ENCODE measurements at places on chromosomes 7 and 10.

- DNase-seq = peak; percentile 60
These were observed 69.0 kb upstream of the PDCD4 start for GRCh38 chr10:110802551-110803238.

DNA sequence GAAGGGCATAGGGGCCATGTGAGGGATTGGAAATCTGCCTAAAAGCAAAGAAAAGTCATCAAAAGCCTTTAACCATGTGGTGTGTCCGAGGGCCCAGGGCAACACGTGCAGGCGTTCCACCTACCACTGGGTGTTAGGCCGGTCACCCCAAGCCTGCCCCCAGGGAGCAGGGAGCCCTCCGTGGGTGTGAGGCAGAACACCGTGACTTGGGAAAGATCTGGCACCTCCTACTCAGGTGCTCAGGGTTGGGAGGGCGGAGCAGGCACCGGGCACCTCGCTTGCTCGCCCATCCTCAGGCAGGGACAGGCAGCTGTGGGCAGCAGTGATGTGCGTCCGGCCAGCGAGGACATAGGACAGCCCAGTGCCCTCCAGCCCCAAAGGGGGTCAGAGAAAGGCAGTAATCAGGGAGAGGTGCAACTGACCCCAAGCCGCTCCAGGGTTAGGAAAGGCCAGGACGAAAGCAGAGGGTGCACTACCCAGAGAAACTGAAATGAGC, 80.7 kb upstream of the CHST15 start:
- DNase-seq = no peak

DNA sequence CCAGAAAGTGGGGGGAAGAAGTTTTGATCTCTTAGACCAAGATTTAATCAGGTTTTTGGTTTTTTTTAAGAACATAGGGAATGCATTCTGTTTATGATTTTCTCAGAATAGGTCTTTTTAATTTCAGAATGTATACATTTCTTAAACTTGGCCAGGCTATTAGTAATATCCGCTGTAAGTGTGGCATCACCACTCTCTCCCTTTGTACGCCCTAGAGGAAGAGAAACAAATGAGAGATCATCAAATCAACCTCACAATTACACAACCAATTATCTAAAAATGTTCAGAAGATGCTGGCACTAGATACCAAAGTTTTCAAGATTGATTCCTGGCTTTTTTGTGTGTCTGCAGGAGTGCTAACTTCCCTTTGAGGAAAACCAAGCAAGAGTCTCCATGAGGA, 70.0 kb downstream of the KLF6 start:
- no peak for DNase-seq

DNA sequence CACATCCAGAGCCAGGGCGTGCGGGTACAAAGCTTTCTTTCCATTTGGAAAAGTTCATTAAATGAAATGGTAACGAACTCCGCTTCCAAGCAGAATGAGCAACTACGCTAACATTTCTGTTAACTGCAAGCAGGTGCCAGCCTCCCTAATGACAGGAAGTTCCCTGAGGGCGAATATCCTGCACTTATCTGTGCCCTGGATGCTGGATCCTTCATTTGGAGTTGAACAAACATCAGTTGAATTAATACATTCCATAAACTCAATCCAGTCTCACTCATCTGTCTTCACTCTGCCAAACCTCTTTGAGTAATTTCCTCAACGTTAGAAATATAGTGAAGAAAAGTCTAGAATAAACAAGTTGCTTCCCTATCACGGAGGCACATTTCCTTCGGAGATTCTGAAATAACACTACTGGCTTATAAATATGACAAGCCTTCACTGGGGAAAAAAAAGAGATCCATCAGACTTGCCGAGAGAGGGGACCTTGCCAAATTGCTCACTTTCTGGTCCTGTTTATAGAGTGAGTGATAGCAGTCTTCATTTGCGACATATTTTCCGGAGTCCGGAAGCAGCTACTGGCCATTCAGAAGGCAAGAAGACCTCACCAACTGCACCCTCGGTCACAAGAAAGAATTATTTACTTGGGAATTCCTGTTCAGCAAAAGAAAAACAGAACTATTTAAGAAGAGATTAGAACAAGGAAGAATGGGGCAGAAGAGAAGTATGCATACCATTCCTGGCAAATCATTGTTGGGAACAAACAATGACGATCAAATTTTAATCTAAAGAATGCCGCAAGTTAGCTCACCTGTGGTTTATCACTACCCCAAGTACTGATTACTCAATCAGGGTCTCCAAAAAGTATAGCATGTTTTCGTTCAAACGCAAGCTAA, 196.4 kb downstream of the FAM107B start:
- DNase-seq = no peak

GRCh38 chr10:61000769-61001730, 57.1 kb upstream of the RHOBTB1 start:
- peak; percentile 22 for DNase-seq

GRCh38 chr7:66905278-66905677, 15.7 kb upstream of the TMEM248 start:
- no peak for DNase-seq

DNA sequence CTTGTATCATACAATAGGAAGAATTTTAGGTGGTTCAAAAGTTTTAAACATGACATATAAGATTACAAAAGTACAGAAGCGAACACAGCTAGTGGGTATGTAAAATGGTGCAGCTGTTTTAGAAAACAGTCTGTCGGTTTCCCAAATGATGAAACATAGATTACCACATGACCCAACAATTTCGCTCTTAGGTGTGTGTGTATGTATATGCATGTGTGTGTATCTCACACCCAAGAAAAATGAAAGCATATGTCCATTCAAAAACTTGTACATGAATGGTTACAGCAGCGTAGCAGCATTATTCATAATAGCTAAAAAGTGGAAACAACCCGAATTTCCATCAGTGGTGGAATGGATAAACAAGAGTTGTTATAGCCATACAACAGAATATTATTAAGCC, 23.5 kb downstream of the AFAP1L2 start:
- no peak for DNase-seq

DNA sequence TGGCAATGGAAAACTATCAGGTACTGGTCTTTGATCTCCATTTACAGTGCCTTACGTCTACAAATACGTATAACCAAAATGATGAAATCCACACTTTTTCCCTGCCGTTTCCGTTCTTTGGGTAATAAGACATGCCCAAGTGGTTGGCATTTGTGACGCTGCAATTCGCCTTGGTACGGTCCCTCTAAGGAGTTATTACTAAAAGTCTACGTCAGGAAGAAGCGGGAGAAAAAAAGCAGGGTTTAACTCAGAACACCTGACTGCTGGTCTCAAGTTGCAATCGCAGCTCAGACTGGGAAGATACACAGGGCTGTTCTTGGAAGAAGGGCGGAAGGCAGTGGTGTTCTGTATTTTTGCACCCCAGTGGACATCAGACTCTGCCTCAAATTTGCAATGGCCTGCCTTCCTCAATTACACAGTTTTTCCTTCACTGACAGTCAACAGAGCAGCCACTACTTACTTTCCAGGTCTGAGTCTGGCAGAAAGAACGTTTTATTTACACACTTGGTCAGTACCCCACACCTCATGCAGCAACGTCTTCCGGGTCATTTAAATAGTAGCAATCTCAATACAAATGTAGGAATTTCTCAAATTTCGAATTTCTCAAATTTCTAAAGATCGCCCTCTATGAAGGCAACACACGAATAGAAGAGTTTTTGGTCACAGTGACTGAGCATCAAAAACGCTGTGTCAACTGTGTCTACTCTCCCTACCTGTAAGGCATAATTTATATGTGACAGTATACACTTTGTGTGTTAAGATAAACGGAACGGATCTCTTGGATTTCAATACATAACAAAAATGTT, 2.1 kb downstream of the BAIAP2L1 start:
- no peak for DNase-seq

DNA sequence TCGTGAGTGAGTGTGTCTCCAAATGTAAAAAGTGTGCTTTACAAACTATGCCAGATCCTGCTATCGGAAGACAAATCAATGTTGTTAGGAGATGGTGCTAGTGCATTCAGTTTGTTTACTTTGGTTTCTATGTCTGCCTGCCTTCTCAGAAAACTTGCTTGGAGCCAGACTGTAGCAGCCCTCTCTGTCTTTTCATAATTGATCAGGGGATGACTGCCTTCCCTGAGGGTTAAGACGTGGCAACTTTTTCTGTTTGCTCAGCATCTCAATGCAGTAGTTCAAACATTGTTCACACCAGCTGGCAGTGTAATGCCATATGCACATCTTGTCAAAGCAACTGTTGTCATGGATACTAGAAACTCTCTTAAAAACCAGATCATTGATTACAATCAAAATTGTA, 118.5 kb downstream of the FOXP2 start:
- DNase-seq = no peak

DNA sequence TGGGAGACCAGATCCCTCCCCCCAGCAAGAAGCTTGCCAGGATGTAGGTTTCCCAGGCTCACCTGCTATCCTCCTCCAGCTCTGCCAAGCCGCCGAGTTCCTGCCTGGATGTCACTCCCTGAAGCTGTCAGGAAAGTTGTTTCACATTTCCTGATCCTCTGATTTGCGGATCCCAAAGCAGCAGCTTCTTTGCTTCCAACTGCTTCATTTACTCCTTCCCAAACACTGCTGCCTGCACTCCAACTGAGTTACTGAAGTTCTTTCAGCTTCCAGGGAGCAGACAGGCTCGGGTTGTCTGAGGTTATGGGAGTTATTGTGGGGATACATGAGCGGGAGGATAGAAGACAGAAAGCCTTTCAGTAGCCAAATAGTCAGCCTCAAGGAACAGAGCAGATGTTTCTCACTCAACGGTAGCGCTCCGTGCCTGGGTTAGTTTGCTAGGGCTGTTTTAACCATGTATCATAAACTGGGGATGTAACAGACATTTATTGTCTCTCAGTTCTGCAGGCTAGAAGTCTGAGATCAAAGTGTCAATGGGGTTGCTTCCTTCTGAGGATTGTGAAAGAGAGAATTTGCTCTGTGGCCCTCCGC, 516.0 kb downstream of the REEP3 start:
- DNase-seq = no peak

DNA sequence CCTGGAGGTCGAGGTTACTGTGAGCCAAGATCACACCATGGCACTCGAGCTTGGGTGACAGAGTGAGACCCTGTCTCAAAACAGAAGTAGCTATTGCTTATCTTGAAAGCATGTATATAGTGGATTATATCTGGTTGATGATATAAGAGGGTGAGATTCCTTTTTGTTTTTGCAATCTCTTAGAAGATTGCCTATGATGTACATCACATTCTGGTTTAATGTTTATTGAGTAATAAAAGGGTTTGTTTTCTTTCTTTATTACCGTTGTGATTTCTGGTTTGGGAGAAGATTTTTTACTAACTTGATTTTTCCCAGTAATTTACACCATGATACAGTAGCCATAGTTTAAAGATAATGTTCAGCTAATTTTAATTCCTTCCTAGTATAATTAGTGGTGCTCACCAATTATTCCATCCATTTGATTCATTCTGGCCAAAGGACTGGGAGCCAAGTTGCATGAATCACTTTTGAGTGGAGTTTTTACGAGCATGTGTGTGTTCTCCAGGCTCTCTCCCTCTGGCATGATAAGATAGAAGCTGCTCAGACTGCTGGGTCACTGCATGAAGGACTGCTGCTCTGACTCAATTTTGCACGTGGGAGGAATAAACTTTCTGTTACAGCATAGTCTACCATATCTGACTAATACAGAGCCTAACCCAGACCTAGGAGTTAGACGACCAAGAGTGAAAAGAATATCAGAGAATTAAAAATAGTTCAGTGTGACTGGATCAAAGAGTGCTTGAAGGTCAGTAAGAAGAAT, 13.5 kb upstream of the TSPAN13 start:
- peak; percentile 86 for DNase-seq

GRCh38 chr10:70931168-70931815, 42.9 kb upstream of the PCBD1 start:
- DNase-seq = peak; percentile 3

DNA sequence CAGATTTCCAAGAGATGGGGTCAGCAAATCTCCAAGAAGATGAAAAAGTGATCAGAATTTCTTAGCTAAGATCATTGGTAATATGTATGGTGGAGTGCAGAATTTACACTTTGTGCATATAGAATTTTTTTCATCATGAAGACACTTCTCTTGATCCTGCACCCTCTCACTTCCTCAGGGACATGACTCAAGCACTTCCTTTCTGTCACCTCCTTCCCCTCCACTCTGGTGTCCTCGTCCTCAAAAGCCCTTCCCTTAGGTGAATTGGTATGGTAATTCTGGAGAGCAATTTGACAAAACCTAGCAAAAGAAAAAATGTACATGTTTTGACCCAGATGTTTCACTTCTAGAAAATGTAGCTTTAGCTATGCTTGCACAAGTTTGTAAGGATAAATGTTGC, 18.1 kb downstream of the CALN1 start:
- no peak for DNase-seq

- peak; percentile 56 for DNase-seq
These were observed 4.2 kb upstream of the RPEL1 start for GRCh38 chr10:103241262-103242011.

- peak; percentile 49 for DNase-seq
These were observed 566.4 kb downstream of the GFRA1 start for GRCh38 chr10:115706488-115707076.

DNA sequence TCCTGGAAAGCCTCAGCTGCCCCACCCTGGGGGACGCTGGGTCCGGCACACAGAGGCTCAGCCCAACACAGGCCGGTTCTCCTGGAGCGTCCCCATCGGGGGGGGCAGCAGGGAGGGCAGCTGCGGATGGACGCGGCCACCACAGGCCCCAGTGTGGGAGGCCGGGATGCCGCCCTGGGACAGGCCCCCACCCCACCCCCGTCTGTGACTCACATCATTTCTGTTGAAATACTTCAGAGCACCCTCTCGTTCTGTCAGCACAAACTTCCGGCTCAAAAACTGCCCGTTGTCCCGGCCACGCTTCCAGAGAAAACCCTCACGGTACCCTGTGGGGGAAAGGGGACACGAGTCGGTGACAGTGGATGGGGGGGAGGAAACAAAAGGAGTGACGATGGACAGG, 28.5 kb downstream of the GET4 start:
- peak; percentile 36 for DNase-seq

- DNase-seq = no peak
These were observed 30.7 kb upstream of the ADCY1 start for GRCh38 chr7:45543473-45543872.

GRCh38 chr10:26527018-26527417, 88.9 kb downstream of the APBB1IP start:
- DNase-seq = no peak

- DNase-seq = no peak
These were observed 59.7 kb downstream of the LRGUK start for GRCh38 chr7:134186801-134187200.

- DNase-seq = no peak
These were observed 69.7 kb downstream of the CUL2 start for GRCh38 chr10:35020481-35020880.

GRCh38 chr10:110994406-110995086, 75.1 kb downstream of the SHOC2 start:
- DNase-seq = peak; percentile 44

- no peak for DNase-seq
These were observed 3.9 kb upstream of the PHYHIPL start for GRCh38 chr10:59172567-59172966.

All from fibroblast of skin of scalp (primary cell).